ENCODE measurements at places on chromosomes 1 and 21.

DNA sequence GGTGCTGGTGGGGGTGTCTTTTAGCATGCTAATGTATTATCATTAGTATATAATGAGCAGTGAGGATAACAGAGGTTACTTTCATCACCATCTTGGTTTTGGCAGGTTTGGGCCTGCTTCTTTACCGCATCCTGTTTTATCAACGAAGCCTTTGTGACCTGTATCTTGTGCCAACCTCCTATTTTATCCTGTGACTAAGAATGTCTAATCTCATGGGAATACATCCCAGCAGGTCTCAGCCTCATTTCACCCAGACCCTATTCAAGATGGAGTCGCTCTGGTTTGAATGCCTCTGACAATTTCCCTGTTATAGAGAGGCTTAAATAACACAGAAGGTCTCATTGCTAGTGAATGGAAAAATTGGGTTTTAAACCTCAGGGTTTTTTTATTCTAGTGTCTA, 300.8 kb upstream of the PROX1 start:
- DNase-seq = no peak

DNA sequence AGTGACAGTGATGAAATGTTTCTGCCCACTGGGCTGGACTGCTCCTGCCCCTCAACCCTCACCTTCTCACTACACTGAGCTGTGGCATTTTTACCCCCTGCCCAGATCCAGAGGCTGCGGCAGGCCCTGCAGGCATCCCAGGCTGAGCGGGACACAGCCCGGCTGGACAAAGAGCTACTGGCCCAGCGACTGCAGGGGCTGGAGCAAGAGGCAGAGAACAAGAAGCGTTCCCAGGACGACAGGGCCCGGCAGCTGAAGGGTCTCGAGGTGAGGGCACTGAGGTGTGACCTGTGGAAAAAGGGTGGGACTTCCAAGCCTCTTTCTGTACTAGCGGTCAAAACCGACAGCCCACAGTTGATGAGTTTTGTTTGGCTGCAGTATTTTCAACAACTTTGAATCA, 6.2 kb upstream of the TUFT1 start:
- DNase-seq = no peak

DNA sequence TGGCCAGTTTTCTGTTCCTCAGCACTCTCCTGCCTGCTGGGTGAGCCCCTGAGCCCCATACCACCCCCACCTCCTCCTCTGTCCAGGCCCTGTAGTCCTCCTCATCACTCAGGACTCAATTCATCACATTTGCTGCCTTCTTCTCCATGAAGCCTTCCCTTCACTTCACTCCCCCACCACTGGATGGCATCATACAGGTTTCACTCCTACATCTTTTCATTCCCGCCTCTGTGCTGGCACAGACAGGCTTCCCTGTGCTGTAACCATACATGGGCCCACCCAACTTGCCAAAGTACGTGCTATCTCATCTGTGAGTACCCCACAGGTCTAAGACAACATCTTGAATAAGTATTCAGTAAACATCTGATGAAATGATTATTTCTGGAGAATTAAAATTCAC, 56.9 kb downstream of the SLC45A1 start:
- no peak for DNase-seq

DNA sequence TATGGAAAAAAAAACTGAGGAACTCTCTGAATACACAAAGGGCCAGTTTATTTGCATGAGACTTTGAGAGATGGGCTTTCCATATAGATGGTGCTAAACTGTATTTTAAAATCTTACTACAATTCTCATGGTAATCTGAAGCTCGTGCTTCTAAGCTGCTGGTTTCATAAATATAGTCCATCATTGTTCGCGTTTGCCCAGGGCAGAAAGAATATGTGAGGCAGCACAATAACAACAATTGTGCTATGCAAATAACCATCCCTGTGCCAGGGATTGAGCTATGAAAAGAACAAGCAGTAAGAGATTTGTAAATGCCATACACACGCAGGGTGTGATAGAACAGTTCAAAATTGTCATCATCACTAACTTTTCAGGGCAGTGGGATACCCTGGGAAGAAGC, 4.9 kb upstream of the EPS15 start:
- no peak for DNase-seq

DNA sequence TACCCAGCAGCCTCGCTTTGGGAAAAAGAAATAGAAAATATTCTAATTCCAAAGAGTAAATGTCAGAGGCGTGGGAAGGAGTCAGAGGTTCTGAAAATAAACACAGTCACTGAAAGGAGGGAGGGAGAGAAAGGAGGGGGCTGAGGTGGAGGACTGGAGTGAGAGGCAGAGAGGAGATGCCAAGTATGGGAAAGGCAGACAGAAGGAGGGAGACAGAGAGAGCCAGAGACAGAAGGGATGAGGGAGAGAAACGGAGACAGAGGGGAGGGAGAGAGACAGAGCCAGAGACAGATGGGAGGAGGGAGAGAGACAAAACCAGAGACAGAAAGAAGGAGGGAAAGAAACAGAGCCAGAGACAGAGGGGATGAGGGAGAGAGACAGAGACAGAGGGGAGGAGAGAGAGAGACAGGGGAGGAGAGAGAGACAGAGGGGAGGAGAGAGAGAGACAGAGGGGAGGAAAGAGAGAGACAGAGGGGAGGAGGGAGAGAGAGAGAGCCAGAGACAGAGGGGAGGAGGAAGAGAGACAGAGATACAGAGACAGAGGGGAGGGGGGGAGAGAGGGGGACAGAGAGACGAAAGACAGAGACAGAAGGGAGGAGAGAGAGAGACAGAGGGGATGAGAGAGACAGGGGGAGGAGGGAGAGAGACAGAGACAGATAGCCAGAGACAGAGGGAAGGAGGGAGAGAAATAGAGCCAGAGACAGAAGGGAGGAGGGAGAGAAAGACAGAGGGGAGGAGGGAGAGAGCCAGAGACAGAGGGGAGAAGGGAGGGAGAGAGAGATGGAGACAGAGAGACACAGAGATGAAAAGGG, 525.5 kb downstream of the MATN1 start:
- no peak for DNase-seq

- no peak for DNase-seq
These were observed 4.2 kb downstream of the CD244 start for GRCh38 chr1:160858507-160858906.

DNA sequence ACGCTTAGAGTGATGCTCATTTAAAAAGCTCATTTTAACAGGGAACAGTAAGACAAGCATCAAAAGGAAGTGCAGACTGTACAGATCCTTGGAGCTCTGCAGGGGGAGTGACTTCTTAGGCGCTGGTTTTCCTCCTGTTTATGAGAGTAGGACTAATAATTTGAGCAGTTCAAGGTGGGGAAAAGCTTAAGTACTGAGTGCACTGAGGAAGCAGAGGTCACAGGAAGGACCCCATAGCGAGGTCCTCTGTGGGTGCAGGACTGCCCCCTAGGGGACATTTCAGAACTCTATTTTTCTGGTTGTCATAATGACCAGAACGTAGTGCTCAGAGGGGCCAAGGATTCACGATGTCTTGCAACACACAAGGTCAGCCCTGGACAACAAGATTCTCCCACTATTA, 112.1 kb downstream of the HLCS start:
- no peak for DNase-seq

- no peak for DNase-seq
These were observed 11.1 kb downstream of the LRRC3 start for GRCh38 chr21:44466351-44466954.

DNA sequence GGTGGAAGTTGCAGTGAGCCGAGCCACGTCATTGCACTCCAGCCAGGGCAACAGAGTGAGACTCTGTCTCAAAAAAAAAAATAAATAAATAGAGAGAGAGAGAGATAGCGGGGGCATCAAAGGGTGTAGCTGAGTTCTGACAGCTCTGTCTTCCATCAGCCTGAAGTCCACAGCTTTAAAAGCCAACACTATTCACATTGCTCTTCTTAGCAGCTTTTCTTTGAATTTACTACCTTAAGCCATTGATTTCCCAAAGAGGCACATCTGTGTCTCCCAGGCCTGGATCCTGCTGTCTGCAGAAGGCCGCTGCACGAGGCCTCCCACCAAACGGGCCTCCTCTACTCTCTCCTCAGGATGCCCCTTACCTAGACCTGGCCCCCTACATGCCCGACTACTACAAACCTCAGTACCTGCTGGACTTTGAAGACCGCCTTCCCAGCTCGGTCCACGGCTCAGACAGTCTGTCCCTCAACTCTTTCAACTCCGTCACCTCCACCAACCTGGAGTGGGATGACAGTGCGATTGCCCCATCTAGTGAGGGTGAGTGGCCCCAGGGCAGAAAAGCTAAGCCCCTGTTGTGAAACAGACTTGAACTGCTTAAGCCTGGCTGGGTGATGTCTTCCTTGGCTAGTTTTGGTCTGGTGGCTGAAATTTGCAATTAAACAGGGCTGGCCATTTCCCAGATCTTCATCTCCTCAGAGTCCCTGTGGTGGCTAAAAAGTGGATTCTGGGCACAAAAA, 16.5 kb upstream of the SLC25A34 start:
- DNase-seq = no peak

- DNase-seq = no peak
These were observed 36.8 kb downstream of the GNG4 start for GRCh38 chr1:235612761-235613160.

DNA sequence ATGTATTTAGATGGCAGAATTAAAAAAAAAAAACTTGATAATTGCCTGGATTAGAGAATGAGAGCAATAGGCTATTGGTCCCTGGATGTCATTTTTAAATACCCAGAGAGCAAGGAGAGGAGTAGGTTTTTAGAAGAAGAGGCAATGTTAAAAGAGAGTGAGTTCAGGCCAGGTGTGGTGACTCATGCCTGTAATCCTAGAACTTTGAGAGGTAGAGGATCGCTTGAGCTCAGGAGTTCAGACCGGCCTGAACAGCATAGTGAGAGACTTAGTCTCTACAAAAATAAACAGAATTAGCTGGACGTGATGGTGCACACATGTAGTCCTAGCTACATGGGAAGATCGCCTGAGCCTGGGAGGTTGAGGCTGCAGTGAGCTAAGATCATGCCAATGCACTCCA, 15.9 kb upstream of the MUTYH start:
- DNase-seq = no peak

GRCh38 chr1:242211254-242212022, 212.5 kb upstream of the MAP1LC3C start:
- no peak for DNase-seq

GRCh38 chr21:20994790-20995189, 3.4 kb upstream of the NCAM2 start:
- DNase-seq = no peak

DNA sequence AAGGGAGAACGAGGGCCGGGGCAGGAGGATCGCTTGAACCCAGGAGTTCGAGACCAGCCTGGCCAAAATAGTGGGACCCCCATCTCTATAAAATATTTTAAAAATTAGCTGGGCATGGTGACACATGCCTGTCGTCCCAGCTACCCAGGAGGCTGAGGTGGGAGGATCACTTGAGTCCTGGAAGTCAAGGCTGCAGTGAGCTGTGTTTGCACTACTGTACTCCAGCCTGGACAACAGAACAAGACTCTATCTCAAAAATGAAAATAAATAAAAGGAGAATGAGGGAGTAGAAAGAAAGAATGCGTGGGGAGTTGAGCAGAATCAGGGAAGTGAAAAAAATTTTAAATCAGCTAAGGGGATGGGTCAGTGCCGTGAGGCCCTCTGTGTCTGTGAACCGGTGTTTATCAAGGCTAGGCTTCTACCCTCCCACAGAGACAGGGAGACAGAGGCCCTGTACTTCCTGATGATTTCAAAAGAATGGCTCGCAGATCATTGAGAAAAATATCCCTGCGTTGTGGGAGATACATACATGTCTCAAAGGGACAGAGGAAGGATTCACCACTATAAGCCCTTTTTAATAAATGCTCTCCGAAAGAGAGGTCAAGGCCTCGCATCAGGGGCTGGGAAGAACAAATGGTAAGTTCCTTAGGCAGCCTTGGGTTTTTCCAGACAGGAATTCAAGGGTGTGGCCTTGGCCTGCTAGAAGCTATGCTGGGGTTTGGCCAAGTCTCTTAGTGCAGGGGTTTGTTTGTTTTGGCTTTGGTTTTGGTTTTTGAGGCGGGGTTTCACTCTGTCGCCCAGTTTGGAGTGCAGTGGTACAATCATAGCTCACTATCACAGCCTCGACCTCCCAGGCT, 20.7 kb downstream of the IL10RB start:
- no peak for DNase-seq

DNA sequence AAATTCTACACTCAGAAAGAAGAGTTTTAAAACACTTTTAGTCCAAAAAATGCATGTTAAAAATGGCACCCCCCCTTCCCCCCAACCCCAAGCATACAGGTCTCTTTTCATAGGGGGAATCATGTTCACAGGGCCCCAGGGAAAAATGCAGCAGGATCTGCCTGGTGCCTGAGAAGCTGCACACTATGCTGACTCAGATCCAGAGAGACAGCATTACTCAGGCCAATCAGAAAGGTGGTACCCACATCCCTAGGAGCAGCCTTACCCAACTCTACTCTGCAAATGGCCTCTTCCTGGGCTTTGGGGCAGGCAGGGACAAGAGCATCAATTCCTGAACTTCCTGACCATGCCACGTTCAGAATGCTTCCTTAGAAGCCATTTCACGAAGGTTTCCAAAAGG, 119.0 kb downstream of the HIVEP3 start:
- no peak for DNase-seq

DNA sequence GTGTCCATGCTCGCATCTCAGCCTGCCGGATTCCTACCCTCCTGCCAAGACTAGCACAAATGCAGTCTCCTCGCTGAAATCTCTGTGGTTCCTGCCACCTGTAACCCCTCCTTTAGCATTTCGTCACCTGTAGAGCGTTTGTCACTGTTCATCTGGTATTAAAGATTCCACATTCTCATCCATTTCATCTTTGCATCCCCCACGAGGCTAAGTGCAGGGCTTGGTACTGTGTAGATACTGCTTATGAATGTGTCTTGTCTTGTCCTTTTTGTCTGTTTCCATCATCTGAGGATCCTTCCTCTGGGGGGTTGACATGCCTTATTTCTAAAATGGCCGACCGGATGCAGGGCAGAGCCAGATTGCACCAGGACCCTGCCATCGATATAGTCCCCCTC, 53.7 kb upstream of the DNAJC6 start:
- no peak for DNase-seq

GRCh38 chr21:38965910-38966504, 160.3 kb downstream of the ETS2 start:
- DNase-seq = no peak

DNA sequence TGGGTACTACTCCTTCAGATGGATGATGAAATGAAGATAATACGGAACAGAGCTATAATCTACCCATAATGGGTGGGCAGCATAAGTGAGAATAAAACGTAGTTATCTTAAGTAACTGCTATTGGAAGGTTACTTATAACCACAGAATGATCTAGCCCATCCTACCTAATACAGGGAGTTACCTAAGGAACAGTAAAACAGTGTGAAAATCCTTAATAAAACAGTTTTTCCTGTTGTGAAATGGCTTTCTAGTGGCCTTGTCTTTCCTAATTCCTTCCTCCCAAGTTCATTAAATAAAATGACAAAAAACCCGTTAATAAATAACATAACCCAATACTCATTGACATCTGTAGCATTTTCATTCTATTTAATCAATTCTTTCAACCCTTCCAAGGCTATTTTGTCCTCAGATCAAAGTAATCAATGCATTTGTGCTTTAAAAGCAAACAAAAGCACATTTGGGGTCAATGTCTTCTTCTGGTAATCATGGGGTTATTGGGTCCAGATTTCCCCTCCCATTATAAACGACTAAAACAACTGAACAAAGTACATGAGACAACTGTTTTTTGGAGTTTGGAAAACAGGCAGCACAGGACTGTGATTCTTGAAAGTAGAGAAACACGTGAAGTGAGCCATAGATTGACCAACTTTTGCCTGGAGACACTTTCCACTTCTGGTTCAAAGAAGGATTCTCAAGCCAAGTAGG, 42.0 kb downstream of the PAPPA2 start:
- DNase-seq = no peak

Measured in CD4-positive, alpha-beta T cell (primary cell).